ENCODE measurements at places on chromosomes 2 and 18. TPM values are rescaled to one million over a fixed set of nuclear protein-coding genes. Genes with fewer than 3 reads are reported as not detected.

- peaks cover 16% of the 10 kb centered on the region for H3K36me3 ChIP-seq
- DNase-seq, result no peak
- no peak overlapping the region for H3K27ac ChIP-seq
These were observed 68.1 kb downstream of the DNAJC10 start for GRCh38 chr2:182784058-182784706.

- no peak for DNase-seq
- no peak overlapping the region for H3K27ac ChIP-seq
- H3K4me3 ChIP-seq, result no peak overlapping the region
- H3K36me3 ChIP-seq, result no peaks in the 10 kb centered on the region
- H3K4me1 ChIP-seq, result no peaks in the 10 kb centered on the region
These were observed 60.4 kb downstream of the KCNJ3 start for GRCh38 chr2:154758871-154759270.

GRCh38 chr2:83997889-83998288, 461.2 kb downstream of the SUCLG1 start:
- no peak overlapping the region for H3K27ac ChIP-seq
- no peaks in the 10 kb centered on the region for H3K4me1 ChIP-seq
- no peaks in the 10 kb centered on the region for H3K27me3 ChIP-seq
- no peaks in the 10 kb centered on the region for H3K36me3 ChIP-seq

DNA sequence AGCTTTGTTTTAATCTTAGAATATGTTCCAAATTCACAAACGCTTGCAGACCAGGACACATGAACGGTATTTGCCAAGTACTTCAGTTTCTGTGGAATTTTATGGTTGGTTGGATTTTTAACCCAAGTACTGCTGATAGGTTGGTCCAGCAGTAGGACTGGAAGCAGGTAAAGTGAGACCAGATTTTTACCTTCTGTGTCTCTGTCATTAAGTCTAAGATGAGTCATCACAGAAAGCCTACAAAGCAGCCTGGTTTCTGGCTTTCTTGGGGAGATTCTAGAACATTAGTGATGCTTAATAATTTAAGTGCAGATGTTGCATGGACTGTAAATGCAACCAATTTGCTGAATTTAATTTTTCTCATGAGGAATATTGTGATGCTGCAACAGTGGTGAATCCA, 100.5 kb downstream of the SCG2 start:
- no peak overlapping the region for H3K27ac ChIP-seq
- peaks cover 4% of the 10 kb centered on the region for H3K27me3 ChIP-seq
- H3K4me3 ChIP-seq, result no peak overlapping the region
- no peaks in the 10 kb centered on the region for H3K36me3 ChIP-seq
- DNase-seq, result no peak
- H3K4me1 ChIP-seq, result no peaks in the 10 kb centered on the region

DNA sequence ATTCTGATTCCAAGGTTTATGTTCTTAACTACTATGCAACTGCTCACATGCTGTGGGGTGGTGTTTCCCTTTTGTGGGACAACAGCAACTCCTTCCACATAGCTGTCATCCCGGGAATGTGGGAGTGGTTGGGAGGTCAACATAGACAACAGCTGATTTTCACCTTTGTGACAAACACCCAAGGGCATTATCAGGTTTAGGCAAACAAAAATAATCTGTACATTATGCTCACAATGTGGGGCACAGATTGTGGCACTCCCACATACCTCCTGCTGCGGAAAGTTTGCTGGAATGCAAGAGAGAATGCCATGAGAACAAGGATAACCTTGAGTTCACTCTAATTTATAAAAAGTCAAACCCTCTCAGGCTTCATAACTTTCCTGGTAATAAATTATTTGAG, 582.6 kb downstream of the CNTNAP5 start:
- H3K4me3 ChIP-seq, result peak overlapping the region; percentile 28
- H3K27ac ChIP-seq, result peak overlapping the region; percentile 91
- H3K36me3 ChIP-seq, result no peaks in the 10 kb centered on the region

GRCh38 chr2:137748533-137748932, 215.7 kb upstream of the HNMT start:
- H3K4me1 ChIP-seq, result no peaks in the 10 kb centered on the region
- H3K27me3 ChIP-seq, result no peaks in the 10 kb centered on the region
- no peak for DNase-seq
- H3K4me3 ChIP-seq, result no peak overlapping the region
- no peaks in the 10 kb centered on the region for H3K36me3 ChIP-seq
- H3K27ac ChIP-seq, result no peak overlapping the region

HAUS1 gene
- 55.1 TPM for total RNA-seq

CXCR1 gene
- total RNA-seq, result not detected
